ENCODE measurements at places on chromosomes 4 and X. TPM values are rescaled to one million over a fixed set of nuclear protein-coding genes. Genes with fewer than 3 reads are reported as not detected.

Gene ZRSR2
- total RNA-seq: 6.6 TPM

Gene PABPC1L2B
- total RNA-seq: not detected

Gene TLR8
- 4.6 TPM for total RNA-seq

Gene NDNF
- total RNA-seq: 4.8 TPM

Gene HS3ST1
- total RNA-seq: 0.16 TPM

Gene SLBP
- 36.8 TPM for total RNA-seq

Gene PASD1
- not detected for total RNA-seq

Gene HSD17B13
- total RNA-seq: 4.2 TPM

Gene GPRASP2
- total RNA-seq: 4.9 TPM

Gene SPANXA2
- not detected for total RNA-seq

Gene SORBS2
- total RNA-seq: 6.8 TPM

Gene CETN2
- total RNA-seq: 23.2 TPM

Gene SLITRK2
- total RNA-seq: 0.94 TPM

Gene USP26
- total RNA-seq: not detected

Gene SYTL4
- total RNA-seq: 24.1 TPM

Gene PLP2
- 62.0 TPM for total RNA-seq

Gene GAGE12F
- not detected for total RNA-seq

Gene GABRQ
- total RNA-seq: not detected

Gene SPANXN4
- total RNA-seq: not detected

Gene PAK3
- 2.3 TPM for total RNA-seq

Gene LIMCH1
- total RNA-seq: 47.8 TPM

Gene RTL9
- total RNA-seq: 0.49 TPM

Gene MAOB
- 35.5 TPM for total RNA-seq

Gene SPANXD
- not detected for total RNA-seq

Gene RAP2C
- 22.9 TPM for total RNA-seq

Gene SYNPO2
- total RNA-seq: 23.1 TPM

Gene TBC1D1
- total RNA-seq: 90.2 TPM

Gene SLC38A5
- 1.5 TPM for total RNA-seq

Gene SH2D1A
- 1.1 TPM for total RNA-seq

Gene RAB9B
- 0.85 TPM for total RNA-seq

Gene BANK1
- total RNA-seq: 10.9 TPM

Gene SRPK3
- total RNA-seq: 0.49 TPM

Gene TLR6
- 4.7 TPM for total RNA-seq

Gene ARX
- total RNA-seq: not detected

Gene TMPRSS11B
- total RNA-seq: not detected

Gene CLDN34
- not detected for total RNA-seq

Gene VEGFD
- total RNA-seq: 9.0 TPM

Gene ZNF718
- total RNA-seq: 7.2 TPM

Gene CACNA1F
- 0.16 TPM for total RNA-seq

Gene JAKMIP1
- total RNA-seq: 0.88 TPM

Gene CORIN
- total RNA-seq: 5.3 TPM

Gene MAGEB2
- total RNA-seq: not detected

Gene MTMR8
- total RNA-seq: 1.1 TPM

Gene CSAG3
- not detected for total RNA-seq

Gene EMCN
- total RNA-seq: 45.8 TPM

Gene TGIF2LX
- total RNA-seq: not detected
